H4 (cell line): ENCODE measurements at places on chromosomes 5 and 9. TPM values are rescaled to one million over a fixed set of nuclear protein-coding genes. Genes with fewer than 3 reads are reported as not detected.
A peak's percentile ranks its signal among the peaks of the same experiment; 100 is the strongest.

GRCh38 chr5:62341783-62342475, 35.9 kb downstream of the KIF2A start:
- DNase-seq = no peak

- DNase-seq = peak; percentile 79
Measured at GRCh38 chr5:10233505-10233904, 16.2 kb downstream of the ATPSCKMT start.

DNA sequence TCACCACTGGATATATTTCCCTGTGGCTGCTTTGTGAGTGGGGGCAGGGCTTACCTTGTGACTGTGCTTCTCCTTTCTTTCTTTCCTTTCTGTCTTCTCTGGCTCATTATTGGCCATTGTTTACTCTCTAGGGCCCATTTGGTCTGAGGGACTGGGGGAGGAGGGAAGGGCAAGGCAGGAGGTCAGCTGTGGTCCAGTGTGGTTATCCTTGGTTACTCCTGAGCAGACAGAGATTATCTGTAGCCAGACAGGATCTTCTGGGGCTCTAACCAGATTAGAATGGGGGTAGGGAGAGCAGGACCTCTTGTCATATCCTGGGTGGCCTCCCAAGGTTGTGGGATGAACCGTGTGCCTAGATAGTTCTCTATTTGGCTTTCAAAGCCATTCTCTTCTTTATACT, 71.2 kb downstream of the ANKRD55 start:
- no peak for DNase-seq

DNA sequence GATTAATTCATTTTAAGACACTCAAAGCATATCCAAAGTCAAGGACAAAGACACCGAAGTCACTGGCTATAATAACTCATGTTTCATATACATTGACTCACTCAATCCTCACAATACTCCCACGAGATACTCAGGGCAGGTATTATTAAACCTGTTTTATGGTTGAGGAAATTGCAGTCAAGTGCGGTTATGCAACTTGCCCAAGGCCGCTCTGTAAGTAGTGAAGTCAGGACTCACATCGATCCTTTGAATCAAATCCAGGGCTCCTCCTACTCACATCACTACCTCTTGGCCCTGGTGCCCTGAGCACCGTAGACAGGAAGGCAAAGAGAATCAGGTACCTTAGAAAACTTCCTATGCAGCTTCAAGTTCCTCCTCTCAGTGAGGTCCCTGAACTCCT, 87.8 kb upstream of the APC start:
- DNase-seq = no peak

- peak; percentile 19 for DNase-seq
Measured at GRCh38 chr9:98707166-98708102, 1.3 kb downstream of the GABBR2 start.

GRCh38 chr9:82600536-82601292, 462.2 kb downstream of the RASEF start:
- no peak for DNase-seq

GRCh38 chr9:137639303-137640051, 20.7 kb downstream of the EHMT1 start:
- no peak for DNase-seq

DNA sequence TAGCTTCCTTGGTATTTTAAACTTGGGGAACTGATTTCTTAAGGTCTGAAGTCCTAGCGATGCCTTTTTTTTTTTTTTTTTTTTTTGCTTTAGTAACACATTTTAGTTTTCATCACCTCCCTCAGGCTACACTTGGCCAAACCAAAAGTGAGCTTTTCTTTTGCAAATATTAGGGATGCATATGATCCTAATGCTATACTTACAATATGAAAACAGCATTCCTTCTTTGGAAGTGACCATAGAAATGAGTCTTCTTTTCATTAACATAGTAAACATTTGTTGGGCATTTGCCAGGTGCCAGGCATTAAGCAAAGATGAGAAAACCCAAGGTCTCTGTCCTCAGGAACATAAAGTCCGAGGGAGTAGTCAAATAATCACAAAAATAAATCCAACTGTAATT, 189.8 kb downstream of the ALDH1A1 start:
- no peak for DNase-seq

DNA sequence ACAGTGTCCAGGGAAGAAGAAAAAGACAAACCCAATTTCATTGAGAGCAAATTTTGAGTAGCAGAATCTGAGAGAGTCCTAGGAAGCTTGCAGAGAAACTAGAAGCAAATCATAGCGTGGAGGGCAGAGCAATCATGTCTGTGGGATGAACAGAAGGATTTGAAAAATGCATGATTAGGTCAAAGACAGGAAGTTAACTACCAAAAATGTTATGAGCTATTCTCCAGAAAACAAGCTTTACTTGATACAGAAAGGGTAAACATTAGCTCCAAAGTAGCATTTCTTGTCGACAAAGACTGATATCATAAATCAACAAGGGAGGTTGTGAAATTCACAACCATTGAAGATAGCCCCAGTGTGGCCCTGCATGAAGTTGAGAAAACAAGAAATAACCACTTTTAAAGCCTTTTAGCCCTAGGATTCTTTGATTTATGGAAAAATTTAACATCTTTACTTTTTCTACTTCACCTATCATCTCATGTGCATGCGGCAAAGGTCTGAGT, 97.7 kb upstream of the MEGF10 start:
- no peak for DNase-seq

DNA sequence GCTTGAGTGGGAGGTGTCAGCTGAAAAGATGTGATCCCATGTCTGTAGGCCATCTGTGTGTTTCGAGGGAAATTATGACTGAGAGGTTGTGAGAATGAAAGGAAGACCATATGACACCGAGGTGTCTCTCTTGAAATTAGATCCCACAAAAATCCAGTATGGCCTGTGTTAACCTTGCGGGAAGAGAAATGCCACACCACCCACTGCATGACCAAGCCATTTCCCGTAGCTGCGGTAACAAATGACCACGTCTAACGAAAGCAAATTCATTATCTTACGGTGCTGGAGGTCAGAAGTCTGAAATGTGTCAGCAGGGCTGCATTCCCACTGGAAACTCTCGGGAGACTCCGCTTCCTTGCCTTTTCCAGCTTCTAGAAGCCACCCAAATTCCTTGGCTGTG, 11.6 kb downstream of the C9orf57 start:
- no peak for DNase-seq

GRCh38 chr9:22142671-22143070, 133.6 kb upstream of the CDKN2B start:
- no peak for DNase-seq

The INSL6 gene
- not detected in 2 replicates for total RNA-seq

The IFNA21 gene
- total RNA-seq = 0.15 TPM in 1 of 2 replicates, not detected in the other

The OLFM1 gene
- 34.9 and 50.8 TPM in 2 replicates for total RNA-seq

The PCDHB8 gene
- 12.4 and 12.7 TPM in 2 replicates for total RNA-seq
